DND-41 (cell line): ENCODE measurements at places on chromosomes 2 and 18.

DNA sequence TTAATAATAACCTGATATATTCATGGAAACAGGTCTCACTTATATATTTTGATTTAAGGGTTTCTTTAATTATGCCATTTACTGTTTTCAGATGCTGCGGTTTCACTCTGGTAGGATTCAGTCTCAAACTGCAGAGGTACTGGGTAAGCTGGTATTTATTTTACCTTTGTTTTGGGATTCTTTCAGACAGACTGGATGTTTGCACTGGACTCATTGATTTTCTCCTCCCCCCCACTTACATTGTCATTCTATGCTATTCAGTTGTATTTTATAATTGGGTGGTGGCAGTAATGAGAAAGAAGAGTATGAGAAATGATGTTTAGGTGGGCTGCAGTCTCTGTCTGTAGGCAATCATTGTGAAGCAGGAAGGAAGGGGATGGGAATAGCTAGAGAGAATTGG, 155.6 kb downstream of the AQP4 start:
- no peak for DNase-seq

DNA sequence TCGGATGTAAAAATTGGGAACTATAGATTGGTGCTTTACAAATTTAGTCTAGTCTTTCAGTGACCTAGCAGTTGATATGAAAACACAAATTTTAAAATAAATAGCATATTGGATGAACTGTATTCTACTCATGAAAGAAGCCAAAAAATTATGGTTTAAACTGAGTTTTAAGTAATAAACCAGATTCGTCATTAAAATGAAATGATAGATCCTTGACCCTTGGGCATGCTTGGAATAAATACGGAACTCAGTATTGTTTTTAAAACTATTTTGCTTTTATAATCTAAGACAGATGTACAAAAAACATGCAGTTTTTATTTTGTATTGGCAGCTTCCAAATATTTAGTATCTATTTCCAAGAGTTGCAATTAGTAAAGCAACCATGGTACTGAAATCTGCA, 34.6 kb upstream of the TBR1 start:
- DNase-seq, result no peak

DNA sequence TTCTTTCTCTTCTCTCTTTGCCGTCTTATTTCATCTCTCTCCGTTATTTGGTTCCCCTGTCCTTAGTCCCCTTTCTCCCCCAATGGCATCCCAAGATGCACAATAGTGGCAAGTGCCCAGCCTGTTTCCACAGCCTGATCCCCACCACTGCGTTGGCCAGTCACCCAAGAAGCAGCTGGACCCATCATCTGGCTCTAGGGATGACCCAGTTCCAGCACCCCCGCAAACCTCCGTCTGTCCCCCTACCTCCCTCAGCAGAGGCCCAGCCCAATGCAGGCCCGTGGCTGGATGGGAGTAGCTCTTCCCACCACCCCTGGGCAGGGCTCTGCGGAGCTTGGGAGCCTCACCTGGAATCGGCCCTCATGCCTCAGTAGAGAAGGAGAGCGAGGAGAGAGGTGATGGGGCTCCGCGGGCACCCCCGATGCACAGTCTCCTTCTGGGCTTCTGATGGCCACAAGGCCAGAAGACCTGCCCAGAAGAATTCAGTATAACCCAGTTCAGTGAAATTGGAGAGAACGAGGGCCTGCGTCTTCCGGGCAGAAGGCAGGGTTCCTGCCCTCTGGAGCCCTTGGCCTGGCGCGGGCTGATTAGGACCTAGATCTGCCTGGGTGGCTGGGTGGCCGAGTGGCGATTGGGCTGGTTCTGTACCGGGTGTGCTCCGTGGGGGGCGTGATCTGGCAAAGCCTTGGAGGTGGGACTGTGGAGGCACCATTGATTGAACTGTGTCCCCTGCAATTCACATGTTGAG, 50.9 kb downstream of the RRM2 start:
- DNase-seq, result no peak

DNA sequence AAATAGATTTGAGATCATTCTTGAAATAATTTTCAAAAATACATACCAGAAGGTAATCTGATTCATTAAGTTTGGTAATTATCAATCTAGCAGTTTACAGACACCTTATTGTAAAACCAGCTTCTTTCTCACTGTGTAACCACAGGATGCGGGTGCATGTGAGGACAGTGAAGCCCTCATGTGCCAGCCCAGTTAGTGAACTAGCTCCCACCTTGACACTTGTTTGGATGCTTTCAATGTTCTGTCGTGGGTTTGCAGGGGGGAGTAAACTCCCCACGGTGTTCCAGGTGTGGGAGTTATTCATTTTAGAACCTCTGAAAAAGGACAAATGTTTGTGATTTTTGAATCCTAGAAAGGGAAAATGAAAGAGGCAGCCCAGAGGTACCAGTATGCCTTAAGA, 59.0 kb downstream of the WDSUB1 start:
- DNase-seq, result peak; percentile 29

DNA sequence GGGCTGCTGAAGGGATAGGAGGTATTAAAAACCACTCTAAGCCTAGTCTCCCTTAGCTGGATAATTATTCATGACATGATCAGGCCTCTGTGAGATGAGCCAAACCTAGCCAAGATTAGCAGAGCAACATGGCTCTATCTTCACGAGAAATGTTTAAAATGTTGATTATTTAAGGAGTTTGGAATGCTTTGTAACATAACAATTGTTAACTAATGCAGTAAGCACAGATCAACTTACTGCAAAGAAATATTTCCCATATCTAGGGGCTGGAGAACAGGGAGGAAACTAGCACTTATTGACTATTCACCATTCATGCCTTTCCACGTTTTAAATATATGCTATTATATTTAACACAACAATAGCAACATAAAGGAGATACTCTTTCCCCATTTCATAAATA, 833.7 kb upstream of the CHAC2 start:
- no peak for DNase-seq

DNA sequence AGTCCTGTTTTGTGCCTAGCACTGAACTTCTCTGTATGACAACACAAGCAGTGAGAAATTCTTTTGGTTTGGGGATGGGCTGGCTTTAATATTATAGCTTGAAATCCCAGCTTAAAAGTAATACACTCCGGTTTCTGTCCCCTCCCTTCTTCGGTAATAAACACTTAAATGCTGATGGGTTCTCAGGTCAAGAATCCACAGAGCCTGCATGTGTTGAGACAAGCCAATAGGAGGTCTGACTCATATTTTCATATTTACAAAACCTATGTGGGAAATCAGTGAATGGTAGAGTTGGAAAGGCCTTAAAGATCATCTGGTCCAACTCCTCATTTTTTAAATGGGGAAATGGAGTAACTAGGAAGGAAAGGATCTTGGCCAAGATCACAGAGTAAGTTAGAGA, 47.5 kb downstream of the VSNL1 start:
- DNase-seq, result no peak

DNA sequence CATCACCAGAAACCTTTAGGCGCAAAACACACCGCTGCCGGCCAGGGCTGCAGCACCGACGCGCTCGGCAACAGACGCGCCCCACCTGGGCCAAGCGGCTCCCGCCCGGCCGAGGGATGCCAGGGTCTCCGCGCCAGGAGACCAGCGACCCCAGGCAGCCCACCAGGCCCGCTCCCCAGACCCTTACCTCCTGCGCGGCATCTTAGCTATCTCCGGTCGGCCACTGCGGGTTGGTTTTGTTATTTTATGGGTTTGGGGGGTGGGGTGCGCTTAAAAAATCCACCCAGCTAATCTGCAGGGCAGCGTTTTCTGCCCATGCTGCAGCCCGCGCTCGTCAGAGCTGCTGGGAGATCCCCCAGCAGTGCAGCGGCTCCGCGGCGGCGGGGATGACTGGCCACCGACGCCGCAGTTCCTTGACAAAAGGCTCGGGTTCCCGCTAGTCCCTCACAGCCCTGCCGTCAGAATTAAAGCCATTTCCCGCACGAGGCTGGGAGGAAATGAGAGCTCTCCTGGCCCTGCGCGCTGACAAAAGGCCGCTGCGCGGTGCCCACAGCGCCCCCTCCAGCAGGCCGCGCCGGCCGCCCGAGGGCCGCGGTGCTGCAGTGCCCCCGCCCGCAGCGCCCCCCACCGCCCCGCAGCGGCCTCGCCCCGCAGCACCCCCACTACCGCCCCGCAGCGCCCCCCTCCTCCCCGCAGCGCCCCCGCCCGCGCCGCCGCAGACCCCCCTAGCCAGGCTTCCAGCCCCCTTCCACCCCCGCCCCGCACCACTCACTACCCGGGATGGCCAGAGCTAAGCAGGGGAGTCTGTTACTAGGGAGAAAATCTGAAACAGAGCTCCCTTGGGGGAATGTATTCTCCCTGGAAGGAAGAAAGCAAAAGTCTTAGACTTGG, at the start of gene ADD2:
TSS of gene ADD2 (minus strand) at position 502 of the 891 bp plus-strand sequence. CDS start 61,792 bp downstream, outside the sequence.
- no peak for DNase-seq

DNA sequence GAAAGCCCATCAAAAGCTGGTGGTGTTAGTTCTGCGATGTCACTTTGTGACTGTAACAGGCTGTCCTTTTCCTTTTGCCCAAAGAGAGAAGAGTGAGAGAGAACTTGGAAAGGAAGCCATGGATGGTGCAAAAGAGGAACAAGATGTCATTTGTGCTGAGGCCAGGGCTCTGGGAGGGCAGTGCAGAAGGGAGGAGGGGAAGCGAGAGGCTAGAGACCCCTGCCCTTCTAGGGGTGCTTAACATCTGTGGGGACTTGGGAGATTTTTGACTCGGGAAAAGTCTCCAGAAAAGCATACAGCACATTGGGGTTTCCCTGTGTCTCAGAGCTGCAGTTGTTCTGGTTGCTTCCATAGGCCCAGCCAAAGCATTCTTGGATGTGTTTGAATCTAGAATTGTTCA, 49.6 kb downstream of the ZBTB7C start:
- DNase-seq, result no peak

DNA sequence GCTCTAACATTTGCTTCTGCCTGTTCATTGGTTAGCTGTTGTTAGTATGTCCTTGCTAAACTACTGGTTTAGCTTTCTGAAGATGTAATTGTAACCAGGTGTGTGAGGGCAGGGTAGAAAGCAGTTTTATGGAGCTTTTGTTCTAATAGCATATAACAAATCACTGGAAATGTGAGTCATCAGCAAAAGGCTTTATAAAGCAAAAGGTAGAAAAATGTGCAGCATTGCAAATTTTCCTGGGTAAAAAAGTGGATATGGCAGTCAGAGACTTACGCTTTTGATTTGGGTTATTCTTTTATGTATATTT, 85.3 kb downstream of the ZNF407 start:
- DNase-seq, result no peak

- no peak for DNase-seq
Measured at GRCh38 chr2:112087346-112088020, 32.4 kb downstream of the TMEM87B start.

DNA sequence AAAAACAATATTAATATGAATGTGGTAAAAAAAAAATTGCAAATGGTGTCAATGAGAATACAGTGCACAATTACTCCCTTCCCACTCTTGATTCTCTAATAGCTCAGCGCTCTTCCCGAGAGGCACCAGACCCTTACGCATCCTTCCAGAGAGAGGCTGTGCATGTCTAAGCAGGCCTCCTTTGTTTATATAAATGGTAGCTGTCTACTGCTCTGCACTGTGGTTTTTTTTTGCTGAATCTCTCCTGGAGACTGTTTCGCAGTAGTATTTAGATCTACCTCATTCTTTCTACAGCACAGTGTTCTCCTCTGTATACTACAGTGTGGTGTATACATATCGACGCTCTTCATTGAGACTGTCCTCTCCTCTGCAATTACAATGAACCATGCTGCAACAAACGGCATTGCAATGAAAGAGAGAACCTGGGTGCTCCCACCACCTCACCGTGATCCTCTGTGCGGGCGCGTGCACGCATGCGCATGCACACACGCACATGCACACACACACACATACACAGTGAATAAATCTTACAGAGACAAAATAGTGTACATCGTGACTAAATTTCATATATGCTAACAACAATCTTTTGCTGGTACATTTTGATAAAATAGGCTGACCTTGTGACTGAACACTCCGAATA, 19.4 kb downstream of the SEPTIN10 start:
- no peak for DNase-seq

GRCh38 chr2:201999279-201999678, 34.4 kb upstream of the FZD7 start:
- no peak for DNase-seq

DNA sequence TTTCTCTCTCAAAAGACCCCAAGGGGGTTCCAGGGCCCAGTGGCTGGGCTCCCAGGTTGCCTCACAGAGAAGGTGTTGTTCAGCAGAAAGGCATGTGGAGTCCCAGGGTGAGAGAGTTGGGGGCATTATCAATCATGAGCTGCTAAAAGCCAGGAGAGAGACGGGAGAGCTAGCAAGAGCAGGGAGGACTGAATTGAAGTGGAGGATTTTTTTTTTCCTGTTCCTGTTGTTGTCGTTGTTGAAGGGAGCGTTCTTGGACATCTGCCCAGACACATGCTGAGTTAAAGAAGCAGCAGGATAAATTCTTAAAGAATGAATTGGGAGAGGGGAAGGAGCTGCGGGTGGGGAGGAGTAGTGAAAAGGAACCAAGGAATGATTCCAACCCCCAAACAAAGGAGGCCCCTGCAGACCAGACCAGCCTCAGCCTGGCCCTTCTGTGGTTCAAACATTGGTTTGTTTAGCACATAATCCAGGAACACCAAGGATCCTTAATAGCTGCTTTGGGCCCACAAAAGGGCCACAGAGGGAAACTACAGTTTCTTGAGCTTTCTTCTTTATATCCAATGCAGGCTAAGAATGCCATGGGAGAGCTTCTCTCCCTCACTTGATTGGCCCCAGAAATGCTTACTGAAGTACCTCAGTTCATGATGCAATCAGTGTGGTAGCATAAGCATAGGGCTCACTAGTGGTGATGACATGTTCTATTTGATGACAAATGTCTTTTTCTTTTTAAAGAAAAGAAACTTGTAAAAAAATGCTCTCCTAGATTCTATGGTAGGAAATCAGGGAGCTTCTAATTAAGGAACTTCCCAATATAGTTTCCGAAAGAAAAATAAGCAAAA, 146.0 kb downstream of the SETBP1 start:
- DNase-seq, result no peak
